ENCODE measurements at places on chromosomes 2 and 18. TPM values are rescaled to one million over a fixed set of nuclear protein-coding genes. Genes with fewer than 3 reads are reported as not detected.

DNA sequence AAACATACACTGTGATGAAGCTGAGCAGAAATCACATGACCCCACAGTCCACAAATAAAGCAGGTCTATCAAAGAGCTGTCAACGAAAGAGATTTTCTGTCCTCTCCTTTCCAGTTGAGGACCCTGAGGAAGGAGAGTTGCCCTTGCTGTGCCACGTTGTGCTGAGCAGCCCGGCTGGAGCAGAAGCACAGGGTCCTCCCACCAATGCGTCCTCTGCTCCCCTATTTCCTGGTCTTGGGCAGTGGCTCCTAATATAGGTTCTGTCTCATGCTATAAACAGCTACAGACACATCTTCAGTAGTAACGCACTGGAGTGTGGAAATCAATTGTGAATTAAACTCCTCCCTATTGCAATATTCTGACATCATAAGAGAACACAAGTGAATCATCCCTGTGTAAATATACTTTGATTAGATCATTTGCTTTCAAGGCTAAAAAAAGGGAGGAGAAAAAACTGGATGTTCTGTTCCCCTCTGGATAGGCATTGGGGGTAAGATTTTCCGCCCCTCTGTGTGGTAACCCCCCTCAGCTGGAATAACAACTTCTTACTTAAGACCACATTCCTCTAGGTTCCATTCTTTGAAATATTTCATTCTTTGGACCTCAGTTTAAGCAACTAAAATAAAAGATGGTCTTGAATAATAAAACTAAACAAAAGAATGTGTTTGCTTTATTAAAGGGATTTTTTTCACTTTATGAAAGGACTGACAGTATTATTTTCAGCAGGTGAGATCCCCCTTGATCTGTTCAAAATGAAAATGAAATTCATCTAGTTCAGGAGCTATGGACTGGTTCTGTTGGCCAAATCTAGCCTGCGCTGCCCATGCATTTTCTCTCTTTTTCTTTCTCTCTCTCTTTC lies 8.3 kb upstream of the RHOB start:
- no peak for DNase-seq

DNA sequence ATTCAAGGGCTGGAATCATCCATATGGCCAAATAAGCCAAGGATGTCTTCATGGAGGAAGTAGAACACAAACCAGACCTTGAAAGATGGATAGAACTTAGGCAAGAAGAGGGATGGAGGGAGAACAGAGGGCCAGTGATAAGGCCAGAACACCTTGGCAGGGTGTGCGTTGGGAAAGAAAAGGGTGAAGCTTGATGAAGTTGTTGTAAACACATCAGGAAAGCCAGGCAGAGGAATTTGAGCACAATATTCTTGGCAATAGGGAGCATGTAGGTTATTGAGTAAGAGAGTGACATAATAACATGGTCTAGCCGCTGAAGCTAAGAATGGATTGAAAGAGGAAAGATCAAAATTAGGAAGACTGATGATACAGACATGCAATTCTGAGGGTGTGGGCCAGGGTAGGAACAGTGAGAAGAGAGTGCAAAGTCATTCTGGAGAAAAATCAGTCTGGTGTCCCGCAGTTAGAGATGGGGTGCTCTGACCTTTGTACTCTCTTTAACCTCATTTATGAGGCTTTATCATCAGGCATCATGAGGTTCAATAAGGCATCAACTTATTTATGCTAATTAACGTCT lies 41.0 kb downstream of the SLC14A2 start:
- no peak for DNase-seq

- DNase-seq: no peak
These were observed 79.0 kb upstream of the TAF1B start for GRCh38 chr2:9764153-9764778.

DNA sequence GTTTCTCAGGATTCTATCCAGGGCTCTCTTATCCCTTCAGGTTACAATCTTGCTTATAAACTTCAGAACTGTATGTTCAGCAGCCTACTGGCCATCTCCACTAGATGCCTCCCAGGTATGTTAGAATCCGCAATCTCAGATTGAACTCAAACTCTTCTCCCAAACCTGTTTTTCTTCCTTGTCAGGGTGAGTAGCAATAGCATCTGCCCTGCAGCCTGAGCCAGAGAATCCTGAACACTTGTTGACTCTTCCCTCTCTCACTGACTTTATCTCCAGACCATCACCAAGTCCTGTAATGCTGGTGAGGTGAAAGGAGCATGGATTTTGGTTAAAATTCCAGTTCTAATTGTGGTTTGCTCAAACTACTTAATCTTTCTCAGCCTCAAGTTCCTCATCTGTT lies 82.6 kb upstream of the ALPP start:
- DNase-seq: no peak

- no peak for DNase-seq
These were observed at the start of gene STPG4 for GRCh38 chr2:47155091-47155876. TSS of gene STPG4 (minus strand) at chr2:47155308. CDS start at chr2:47155251, 57 bp downstream.

The CCDC85A gene
- not detected for total RNA-seq

- DNase-seq: no peak
These were observed 51.0 kb downstream of the NPAS2 start for GRCh38 chr2:100870652-100871531.

The REG3A gene
- total RNA-seq: not detected

The PRKAG3 gene
- not detected for total RNA-seq

GRCh38 chr2:152465541-152465940 lies 130.6 kb downstream of the FMNL2 start:
- no peak for DNase-seq

The SLC39A10 gene
- total RNA-seq: 36.1 TPM

The B3GNT7 gene
- 12.6 TPM for total RNA-seq

The ALPG gene
- total RNA-seq: not detected

DNA sequence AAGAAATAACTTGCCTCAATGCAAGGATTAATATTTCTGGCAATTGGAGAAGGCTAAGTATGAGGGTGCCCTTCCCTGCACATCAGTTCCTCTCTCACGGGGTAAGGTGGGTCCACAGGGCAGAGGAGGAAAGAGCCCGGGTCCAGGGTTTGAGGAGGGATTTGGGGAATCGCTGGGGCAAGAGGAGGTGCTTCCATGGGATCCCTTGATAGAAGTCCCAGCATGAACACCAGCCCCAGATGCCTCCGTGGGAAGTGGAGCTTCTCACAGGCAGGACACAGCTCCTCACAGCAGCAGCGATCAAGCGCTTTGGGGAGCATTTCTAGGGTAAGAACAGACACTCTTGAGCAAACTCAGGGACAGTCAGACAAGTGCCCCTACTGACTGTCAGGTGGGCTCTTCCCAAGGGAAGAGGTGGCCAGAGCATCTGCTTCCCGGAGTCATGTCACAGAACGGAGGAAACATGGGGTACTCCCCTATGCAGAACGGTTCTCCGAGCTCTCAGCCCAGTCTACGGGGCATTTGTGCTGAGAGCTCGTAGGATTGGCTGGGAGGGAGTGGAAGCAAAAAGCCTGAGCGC lies 218.9 kb upstream of the ARL4C start:
- DNase-seq: no peak

The PAX3 gene
- total RNA-seq: not detected

GRCh38 chr2:221753401-221753800 lies 181.3 kb upstream of the EPHA4 start:
- no peak for DNase-seq

DNA sequence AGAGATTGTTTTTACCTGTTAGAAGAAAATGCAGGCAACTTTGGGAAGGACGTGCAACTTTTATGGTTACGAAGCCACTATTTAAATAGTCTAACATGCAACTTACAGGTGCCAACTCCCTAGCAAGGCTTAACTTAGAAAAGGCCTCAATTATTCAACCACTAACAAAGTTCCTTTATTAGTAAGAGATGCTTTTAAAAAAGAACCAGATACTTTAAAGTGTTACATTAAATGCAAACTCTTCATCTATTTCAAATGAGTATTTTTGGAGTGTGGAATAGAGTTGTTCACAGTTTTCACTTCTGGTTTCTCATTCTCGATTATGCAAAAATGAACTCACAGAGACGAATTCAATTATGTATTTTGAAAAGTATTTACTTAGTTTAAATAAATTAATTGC lies 51.7 kb downstream of the PELI1 start:
- no peak for DNase-seq

- no peak for DNase-seq
These were observed 202.8 kb upstream of the RND3 start for GRCh38 chr2:150690261-150690660.

DNA sequence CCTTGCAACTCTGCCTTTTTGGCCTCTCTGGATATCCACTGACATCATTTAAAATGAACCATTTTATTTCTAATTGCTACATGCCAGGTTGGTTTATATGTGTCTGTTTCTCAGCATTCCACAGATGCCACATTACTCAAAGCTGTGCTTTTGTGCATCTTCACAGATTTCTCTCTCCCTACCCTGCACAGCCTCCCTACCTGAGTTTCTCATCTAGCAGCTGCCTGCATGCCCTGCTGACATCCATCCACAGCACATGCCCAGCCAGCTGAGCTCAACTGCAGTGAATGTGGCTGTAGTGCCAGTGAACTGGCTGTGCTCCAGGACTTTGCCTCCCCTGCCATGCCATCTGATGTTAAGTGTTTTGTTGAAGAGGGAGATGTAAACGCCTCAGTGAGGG lies 44.5 kb downstream of the PKP4 start:
- DNase-seq: no peak

GRCh38 chr2:73068147-73068546 lies 3.4 kb downstream of the SFXN5 start:
- DNase-seq: no peak

The FAM237A gene
- total RNA-seq: not detected

The LRRTM1 gene
- total RNA-seq: not detected

DNA sequence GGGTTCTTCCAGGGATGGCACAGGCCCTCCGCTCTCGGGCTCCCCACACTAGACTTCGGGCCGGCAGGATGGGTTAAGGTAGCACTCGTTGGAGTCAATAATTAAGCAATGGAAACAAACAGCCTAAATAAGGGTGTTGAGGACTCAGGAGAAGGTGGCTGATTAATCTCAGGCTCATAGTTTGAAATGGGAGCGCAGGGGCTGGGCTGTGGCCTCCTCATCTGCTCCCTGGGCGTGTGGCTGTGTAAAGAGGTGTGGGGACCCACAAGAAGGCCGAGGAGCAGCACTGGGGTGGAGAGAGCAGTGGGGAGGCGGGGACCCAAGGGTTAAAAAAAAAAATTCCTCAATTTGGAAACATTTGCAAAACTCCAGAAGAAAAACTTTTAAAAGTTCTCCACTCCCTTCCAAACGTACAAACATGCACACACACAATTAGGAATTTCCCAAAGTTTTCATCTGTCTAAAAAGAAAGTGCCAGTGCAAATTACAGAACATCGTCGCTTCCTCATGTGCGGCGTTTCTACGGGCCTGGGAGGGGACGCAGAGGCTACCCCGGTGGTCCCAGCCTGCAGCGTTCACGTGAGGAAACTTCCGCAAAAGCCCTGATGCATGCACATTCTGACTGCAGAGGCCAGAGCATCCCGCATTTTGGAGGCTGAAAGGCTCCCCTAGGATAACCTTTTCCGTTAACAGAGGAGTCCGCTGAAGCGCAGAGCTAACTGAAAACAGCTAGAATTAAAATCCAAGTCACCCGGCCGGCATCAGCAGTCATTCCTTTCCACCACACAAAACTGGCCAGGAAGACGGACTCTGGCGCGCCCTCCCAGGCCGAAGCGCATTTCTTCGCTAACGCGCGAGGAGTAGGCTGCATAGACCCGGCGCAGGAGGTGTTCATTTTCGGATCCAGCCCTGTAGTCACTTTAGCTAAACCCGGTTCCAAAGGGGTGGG lies 1.0 kb upstream of the TUBB6 start:
- DNase-seq: no peak

DNA sequence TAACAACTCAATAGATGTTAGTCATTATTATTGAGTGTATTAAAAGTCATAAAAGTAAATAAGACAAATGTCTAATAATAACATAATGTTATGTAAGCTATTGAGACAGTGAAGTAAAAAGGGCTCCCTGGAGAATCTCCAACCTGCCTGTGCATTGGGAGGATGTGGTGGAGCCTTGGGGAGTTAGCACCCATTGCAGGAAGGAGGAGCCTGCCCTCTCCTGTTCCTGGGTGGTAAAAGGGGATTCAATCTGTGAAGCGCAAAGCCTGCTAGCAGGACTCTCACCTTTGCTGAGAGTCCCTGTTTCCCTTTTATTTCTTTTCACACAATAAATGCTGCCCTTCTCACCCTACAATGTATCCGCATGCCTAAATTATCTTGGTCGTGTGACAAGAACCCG lies 206.1 kb downstream of the RAB3GAP1 start:
- DNase-seq: no peak

DNA sequence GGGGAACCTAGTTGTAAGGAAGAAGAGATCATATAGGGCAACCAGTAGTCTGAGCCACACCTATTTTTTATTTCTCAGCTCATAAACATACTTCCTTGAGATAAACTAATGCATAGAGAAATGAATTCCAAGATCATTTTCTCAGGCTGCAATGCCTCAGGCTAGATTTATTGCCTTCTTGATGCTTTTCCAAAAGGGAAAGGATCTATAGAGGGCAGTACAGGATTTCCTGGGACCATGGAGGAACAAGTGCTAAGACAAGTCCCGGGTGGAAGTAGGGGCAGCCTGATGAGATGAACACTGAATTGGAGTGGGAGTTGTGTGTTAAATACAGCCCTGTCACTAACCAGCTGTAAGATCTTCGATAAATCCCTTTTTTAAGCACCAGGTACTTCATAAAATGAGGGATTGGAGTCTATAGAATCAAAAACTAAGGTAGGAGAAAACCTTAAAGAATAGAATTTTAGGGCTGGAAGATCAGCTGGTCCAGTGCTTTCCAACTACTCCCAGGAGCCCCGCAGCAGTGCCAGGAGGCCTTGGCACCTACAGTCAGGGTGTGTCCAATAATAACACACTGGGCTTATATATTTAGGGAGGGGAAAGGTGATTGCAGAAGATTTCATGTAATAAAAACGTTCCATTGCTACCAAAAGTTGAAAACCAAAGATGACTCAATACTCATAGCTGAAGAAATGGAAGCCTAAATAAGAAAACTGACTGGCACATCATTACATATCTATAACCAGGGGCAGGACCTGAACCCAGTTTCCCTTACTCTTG lies 58.1 kb downstream of the SERTAD2 start:
- no peak for DNase-seq

The LINC00305 gene
- not detected for total RNA-seq

- no peak for DNase-seq
These were observed 1242.4 kb upstream of the ACVR2A start for GRCh38 chr2:146602383-146602782.

The CNTNAP5 gene
- not detected for total RNA-seq

- no peak for DNase-seq
These were observed 54.3 kb downstream of the VSNL1 start for GRCh38 chr2:17594533-17595401.

DNA sequence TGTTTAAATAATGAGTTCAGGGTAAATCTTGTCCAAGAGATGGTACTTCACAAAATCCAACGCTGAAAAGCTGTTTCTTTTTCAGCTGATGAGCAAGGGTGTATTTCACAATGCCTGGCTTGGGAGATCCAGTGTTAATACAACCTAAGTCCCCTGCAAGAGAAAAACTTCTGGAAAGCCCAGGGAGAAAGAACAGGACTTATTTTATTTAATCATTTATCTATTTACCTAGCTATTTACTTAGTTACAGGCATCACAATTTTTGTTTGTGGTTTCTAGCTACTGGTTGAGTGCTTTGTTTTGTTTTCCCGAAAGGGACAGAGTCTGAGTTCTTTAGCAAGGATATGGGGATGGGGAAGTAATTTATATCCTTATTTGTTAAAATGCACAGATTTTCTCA lies 598.2 kb upstream of the SYT4 start:
- no peak for DNase-seq
